Stimulated activated CD8-positive, alpha-beta memory T cell treated with anti-CD3 and anti-CD28 coated beads, Interleukin-15, amount 100 ng/mL, for 48 hours (primary cell): ENCODE measurements at places on chromosomes 12 and 14.
A peak's percentile ranks its signal among the peaks of the same experiment; 100 is the strongest.

GRCh38 chr12:590206-590750 lies 73.0 kb downstream of the NINJ2 start:
- no peak for DNase-seq

DNA sequence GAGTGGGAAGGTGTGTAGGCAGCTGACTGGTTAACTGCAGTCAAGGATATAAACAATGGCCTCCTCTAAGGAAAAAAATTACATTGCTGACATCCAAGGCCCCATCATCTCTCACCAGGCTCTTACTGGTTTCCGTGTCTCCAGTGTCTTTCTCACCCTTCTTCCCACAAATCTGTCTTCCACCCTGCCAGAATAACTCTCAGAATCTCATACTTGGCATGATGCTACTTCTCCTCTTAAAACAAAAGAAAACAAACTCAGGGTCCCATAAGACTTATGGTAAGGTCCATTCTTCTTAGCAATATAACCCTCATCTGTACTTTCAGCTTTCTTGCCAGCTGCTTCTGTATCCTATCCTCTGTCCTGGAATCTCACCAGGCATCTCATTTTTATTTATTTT lies 68.9 kb downstream of the SUSD6 start:
- no peak for DNase-seq

- no peak for DNase-seq
Measured at GRCh38 chr12:19227880-19228210, 98.3 kb downstream of the PLEKHA5 start.

DNA sequence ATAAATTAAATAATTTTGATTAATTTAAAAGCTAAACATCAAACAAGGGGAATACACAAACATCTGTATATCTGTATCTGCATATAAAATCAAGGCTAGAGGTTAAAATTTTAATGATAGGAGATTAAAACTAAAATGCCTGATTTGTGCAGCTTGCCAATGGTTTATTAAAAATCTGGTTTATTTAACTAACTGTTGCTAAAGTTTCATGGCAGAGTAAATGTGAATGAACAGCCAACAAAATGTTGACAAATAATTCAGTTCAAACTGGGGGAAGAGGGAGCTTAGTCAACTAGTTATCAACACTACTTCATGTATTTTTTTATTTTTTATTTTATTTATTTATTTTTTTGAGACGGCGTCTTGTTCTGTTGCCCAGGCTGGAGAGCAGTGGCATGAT lies 43.0 kb downstream of the BTG1 start:
- DNase-seq = no peak

GRCh38 chr14:64502887-64503433 lies 678 bp downstream of the ZBTB25 start:
- DNase-seq = no peak

- DNase-seq = peak; percentile 60
Measured at GRCh38 chr12:53231921-53232645, at the start of gene RARG. Gene RARG (minus strand): TSS chr12:53232209. CDS start chr12:53227545, 4,664 bp downstream.

DNA sequence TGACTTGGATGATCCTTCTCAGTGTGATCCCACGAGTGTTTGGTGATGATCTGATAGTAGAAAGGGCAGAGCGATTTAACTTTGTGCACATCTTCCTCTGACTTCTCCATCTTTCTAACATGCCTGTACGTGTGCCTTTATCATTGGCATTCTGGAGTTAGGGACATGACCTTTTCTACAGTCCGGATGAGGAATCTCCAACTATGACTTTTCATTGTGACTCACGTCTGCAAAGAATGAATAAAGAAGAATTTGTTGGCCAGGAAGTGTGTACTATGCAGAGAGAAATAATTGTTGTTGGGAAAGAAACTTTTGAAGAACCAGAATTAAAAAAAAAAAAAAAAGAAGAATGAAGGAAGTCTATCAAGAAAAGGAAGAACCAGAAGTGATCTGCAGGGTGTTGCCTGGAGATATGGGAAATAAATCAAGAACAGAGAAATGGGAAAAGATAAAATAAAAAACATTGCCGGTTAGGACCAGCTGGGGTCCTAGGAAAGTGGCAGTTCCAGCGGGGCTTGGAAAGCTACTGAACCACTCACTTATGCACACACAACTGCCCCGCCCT lies 25.3 kb downstream of the PPFIBP1 start:
- no peak for DNase-seq

- DNase-seq = no peak
Measured at GRCh38 chr14:39102265-39102968, 618 bp downstream of the SEC23A start.

DNA sequence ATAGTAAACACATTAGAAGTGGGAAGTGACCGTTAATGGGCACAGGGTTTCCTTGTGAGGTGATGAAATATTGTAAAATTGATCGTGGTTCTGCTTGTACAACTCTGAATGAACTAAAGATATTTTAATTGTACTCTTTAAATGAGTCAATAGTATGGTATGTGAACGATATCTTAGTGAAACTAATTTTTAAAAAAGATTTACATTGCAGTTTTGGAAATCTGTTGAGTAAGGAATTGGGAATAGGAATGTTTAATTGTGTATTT lies 1.7 kb downstream of the ZNF410 start:
- no peak for DNase-seq

- no peak for DNase-seq
Measured at GRCh38 chr12:117724543-117724942, 244.2 kb downstream of the KSR2 start.

DNA sequence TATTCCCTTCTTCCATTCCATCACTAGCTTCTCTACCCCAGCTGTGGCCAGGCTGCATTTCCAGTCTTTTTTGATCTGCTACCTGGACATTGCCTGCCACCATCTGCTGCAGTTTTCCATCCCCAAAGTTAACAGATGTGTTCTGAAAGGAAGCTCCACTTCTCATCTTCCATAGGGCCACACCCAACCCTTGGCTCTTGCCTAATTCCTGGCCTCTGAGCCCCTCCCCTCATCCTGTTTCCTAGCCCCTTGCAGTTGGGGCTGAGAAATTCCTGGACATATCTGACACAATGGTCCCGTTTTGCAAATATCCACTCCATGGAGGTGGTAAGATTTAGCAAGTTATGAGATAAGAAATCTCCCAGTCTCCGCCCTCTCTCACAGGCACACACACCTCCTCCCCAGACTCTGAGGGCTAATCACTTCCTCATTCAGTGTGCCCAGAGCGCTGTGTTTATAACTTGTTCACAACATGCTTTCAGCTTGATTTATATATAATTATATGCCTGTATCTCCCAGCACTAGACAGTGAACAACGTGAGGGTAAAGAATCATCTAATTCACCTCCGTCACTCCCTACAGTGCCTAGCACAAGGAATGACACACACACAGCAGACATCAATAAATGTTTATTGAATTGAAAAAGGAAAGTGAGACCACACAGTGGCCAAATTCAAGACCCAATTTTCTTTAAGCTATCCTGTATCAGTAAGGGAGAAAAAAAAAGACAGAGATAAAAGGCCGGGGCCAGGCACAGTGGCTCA lies 13.4 kb downstream of the SMUG1 start:
- no peak for DNase-seq

DNA sequence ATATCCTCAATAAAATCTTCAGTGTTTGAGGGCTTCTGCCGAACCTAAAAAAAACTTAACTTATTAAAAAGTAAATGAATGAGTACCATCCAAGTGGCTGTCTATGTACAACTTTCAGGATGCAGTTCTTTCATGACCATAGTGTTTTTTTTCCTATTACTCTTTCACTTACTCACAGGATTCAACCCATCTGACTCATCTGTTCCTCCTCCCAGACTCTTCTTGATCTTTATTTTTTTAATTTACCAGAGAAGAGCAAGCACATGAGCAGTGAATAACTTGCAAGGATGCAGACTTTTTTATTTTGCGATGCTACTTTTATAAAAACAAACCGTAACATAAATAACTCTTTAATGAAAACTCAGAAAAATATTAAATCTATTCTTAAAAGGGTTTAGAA lies 24.5 kb downstream of the RECQL start:
- no peak for DNase-seq

DNA sequence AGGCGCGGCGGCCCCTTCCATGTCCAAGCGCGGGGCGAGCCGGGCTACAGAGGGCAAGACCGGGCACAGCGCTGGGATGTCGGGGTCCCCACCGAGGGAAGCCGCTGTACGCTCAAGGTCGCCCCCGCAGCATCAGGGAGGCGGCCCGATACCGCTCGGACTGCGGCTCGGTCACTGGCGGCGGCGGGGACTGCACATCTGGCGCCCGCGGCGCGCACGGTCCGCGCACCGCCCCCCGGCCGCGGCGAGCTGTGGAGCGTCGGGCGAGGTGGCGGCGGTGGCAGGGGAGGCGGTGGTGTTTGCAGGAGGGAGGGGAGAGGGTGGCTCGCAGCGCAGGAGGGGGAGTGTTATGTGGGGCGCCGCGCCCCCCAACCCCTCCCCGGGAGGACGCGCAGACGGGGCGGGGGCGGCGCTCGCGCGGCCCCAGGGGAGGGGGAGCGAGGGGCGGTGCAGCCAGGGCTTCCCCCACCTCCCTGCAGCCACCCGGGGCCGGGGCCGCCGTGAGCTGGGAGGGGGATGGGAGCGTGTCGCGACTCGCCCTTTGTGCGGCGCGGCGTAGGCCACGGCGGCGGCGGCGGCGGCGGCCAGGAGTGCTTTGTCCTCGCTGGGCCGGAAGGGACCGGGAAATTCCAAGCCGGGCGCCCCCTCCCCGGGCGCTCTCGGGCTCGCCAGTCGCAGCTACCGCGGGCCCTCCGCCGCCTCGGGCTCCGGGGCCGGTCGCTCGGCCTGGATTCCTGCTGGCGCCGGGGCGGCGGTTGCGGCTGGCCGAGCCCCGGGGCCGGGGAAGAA lies at the start of gene NUAK1:
Gene NUAK1 (minus strand): TSS at position 322 of the 789 bp plus-strand sequence. CDS start 301 bp downstream, at position 21.
- peak; percentile 6 for DNase-seq

- DNase-seq = no peak
Measured at GRCh38 chr12:81329085-81329484, 251.2 kb downstream of the ACSS3 start.

DNA sequence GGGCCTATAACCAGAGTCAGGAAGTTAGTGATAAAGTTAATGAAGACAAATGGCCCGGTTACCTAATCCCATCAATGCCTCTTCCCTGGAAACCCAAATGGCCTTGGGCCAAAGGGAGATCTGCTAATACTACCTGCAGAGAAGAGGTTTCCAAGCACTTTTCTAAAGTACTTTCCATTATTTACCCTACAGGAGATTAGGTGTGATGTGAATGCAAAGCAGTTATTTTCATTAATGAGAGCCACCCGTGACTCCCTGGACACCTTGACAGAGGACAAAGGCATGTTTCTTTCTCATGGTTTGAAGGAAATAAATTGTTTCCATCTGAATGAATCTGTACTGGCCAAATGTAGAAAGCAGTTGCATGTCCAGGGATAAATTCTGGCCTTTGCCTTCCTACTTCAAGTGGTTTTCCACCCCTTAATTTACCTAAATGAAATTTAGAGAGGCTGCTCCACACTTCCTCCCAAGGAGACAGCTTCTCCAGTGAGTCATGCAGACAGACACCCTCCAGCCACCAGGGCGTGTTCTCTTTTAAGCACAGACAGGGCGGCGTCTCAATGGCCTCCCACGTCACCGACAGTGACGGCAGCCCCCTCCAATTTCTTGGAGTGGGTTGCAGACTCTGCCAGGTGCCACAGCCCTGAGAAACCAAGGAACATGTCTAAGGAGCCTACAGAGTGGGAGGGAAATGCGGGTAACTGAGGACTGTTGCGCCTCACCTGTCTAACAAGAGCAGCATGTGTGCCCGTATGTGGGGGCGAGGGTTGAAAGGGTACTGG lies 43.9 kb upstream of the GNPNAT1 start:
- no peak for DNase-seq

- DNase-seq = no peak
Measured at GRCh38 chr12:14454098-14454907, 88.8 kb downstream of the ATF7IP start.

DNA sequence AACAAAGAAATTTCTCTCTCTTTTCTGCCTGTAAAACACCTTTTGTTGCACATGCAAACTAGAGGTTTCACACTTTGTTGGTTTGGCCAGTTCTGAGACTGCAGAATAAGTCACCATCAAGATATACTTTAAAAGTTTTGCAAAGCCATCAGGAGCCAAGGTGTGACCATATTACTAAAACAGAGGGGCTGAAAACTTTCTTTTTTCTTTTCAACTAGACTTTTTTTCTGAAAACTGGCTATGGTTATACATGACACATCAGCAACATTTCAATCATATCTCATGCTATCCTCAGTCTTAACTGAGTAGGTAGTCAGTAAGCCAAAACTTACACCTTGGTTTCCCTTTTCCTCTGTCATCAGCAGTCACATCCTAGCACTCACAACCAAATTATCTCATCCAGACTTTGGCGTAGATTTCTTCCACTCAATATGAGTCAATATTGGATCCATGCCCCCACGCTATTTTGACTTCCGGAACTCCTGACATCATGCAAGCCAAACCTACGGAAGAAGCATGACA lies 4.1 kb upstream of the IFNG start:
- DNase-seq = no peak

DNA sequence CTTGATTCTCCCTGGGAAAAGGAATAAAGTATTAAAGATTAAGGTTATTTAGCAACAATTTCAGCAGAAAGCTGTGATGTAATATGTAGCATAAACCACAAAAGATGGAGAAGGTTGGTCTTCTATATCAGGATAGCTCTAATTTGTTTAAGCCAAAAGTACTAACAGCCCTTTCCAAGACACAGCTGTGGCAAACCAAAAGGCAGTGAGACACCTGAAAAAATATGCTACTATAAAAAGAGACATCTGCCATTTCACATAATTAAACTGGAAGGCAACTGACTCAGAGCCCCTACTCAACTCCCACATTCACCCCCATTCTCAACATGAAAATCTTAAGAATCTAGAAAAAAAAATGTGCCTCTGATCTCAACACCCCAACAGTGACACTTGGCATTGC lies 390.2 kb upstream of the PRICKLE1 start:
- no peak for DNase-seq

DNA sequence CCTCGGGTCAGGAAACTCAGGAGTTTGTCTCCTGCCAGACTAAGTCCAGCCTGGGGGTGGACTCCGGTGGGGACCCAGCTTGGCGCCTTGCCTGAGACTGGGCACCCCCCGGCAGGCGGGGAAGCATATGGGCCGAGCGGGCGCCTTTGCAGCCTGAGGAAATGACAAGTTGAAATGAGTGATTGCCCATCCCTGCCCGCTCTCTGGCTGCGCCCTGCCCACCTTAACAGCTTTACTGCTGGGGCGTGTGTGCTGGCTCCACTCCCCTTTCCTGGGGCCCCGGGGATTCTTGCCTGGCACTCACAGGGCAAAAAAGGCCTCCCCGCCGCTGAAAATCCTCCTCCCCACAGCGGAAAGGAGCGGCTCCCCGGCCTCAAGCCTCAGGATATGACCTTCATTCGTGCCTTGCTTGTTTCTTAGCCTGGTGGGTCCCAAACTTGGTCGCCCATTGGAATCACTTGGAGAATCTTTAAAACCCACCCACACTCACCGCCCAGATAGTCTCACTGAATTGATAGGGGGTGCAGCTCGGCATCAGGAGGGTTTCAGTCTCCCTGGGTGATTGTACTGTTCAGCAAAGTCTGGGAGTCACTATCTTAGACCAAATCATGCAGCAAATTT lies 1.5 kb downstream of the RFLNA start:
- DNase-seq = no peak
